ENCODE measurements at places on chromosomes 12 and 14.

- no peak for DNase-seq
Measured at GRCh38 chr12:52615208-52615868, 3.0 kb downstream of the KRT73 start.

DNA sequence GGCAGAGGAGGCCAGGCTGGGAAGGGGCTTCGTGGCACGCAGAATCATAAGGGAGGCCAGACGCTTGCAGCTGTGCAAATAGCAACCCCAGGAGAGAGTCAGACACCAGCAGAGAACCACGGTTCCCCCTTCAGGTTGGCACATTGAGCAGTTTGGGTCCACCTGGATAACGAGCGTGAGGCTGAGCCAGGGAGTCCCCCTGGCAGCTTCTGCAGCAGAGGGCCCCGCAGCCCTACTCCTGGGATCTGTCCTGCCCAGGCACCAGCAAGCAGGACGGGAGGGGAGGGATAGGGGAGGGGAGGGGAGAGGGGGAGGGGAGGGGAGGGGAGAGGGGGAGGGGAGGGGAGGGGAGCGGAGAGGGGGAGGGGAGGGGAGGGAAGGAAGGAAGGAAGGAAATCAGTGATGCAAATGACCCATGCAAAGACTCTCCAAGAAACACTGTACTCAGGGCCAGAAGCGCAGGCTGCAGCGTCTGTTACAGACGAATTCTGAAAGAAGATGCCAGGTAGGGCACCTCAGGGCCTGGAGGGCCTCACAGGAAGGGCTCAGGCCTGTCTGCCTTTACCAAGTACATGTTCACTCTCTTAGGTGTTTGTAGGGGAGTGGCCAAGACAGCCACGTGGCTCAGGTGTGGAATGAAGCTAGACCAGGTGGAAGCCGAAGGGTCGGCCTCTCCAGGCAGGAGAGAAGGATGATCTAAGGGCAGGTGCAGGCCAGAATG, 32.3 kb upstream of the MMP17 start:
- DNase-seq: no peak

GRCh38 chr14:98633380-98633779, 638.6 kb downstream of the BCL11B start:
- DNase-seq: no peak

DNA sequence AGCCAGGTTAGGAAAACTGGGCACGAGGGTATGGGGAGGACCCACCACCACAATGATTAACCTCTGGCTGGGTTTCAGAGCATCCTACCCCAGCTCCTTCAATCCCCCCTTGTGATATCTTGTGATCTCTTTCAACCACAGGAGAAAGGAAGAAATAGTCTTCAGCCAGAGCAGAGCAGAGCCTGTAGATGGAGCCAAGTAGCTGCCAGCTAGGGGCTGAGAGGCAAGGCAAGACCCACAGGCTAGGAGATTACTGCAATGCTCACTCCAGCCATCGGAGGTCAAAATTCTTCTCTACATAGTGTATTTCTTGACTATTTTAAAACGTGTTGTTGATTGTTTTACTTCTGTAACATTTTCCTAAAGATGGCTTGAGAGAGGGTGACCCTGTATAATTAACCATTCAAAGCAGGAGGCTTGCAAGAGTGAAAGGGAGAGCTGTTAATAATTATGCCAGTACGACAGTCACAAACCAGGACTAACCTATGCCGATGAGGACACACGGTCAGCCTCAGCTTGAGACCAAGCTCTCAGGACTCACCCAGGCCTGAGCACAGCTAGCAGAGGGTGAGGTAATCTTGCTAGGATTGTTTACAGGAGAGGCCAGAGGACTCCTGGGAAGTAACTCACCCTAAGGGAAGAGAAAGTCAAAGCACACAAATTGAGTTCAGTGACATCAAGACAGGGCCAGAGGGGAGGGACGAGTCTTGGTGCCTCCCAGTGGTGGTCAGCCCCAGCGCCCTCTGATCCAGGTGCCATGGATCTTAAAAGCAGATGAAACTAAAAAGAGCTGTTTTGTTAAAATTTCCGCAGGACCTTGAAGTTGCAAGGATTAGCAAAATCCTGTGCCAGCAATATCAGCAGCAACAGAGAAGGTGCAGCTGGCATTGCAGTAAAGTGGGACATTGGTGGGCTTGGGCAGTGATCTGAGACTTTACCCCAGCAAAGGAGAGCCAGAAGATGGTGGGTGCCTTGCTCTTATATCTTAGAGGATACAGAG, 29.8 kb upstream of the CDKN3 start:
- no peak for DNase-seq

DNA sequence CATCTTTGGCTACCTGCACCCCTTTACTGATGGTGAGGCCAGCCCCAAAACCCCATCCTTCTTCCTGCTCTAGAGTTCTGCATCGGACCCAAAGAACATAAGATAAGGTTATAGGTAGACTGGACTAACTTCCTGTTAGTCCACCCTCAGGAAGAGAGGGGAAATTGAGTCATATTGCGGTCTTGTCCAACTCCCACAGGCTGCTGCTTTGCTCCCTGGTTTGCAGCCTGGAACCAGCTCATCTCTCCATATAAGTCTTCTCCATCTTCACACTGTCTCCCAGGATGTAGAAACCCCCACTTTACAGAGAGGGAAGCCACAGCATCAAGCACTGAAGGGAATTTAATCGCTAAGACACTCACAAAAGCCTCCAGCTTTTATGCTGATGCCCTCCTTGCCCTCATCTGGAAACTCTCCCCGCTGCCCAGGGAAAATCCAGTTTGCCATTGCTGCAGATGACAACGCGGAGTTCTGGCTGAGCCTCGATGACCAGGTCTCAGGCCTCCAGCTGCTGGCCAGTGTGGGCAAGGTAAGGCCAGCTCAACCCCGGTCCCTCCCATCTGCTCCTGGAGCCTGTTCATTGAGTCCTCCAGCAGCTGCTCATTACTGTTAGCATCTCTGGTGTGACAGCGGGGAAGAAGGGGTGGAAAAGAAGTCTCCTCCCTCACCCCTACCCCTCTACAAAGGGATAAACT, 85.3 kb downstream of the B4GALNT3 start:
- no peak for DNase-seq

DNA sequence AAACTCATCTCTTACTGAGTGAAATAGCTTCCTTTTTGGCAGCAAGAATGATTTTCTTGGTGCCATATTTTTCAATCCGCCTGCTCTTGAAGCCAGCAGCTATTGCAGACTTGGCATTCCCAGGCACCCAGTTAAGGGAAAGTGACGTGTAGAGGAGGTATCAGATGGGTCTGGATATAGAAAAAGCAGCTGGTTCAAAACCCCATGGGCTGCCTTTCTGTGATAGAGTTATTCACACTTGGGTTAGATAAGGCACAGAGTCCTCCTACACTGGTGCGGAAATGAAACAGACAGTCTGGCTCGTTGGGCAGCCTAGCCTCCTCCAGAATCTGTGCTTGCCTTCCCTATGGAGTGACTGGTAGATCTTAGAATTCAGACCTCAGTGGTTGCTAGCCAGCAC, 62.2 kb downstream of the PTPN11 start:
- DNase-seq: no peak

DNA sequence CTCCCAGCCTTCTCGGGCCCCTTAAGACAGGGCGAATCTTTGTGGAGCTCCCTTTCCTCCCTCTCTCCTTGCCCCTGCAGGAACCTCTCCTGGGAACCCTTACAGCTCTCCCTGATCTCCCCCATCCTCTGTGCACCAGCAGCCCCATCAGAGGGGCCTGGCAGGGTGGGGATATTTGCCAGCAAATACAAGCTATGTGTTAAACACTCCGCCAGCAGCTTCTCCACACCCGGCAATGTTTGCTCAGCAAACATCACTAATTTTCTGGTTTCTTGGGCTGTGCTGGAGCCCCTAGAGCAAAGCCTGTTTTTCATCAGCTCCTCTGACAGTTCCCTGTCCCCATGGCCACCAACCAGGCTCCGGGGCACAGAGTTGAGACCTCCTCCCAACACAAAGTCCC, 147.5 kb upstream of the LHX5 start:
- no peak for DNase-seq

GRCh38 chr12:95848575-95849388, 10.0 kb upstream of the SNRPF start:
- no peak for DNase-seq

GRCh38 chr12:82723891-82724290, 37.2 kb downstream of the TMTC2 start:
- DNase-seq: no peak

GRCh38 chr12:65536876-65537681, 258.6 kb downstream of the MSRB3 start:
- DNase-seq: no peak

GRCh38 chr12:83057436-83057835, 370.7 kb downstream of the TMTC2 start:
- DNase-seq: no peak

DNA sequence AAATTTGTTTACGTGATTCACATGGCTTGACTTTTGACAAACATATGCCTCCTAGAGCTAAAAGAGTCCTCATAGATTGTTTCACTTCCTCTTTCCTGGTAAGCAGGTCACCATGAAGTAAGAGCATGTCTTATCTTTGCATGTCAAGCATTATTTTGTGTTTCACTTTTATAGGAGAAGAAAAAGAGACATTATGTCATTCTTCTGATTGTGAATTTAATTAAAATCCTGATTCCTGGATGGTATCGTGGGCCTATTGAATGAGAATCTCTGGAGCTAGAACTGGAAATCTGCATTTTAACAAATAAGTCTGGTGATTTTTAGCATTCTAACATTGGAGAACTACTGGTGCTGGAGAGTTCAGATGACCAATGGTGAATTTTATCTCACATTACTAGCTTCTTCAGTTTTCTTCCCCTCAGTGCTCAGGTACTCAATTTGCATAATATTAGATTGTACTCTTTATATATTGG, 218.6 kb upstream of the ATP2B1 start:
- DNase-seq: no peak

- DNase-seq: no peak
Measured at GRCh38 chr12:1643905-1644533, 15.0 kb downstream of the WNT5B start.

GRCh38 chr14:71261206-71261605, 353.9 kb downstream of the PCNX1 start:
- DNase-seq: no peak

DNA sequence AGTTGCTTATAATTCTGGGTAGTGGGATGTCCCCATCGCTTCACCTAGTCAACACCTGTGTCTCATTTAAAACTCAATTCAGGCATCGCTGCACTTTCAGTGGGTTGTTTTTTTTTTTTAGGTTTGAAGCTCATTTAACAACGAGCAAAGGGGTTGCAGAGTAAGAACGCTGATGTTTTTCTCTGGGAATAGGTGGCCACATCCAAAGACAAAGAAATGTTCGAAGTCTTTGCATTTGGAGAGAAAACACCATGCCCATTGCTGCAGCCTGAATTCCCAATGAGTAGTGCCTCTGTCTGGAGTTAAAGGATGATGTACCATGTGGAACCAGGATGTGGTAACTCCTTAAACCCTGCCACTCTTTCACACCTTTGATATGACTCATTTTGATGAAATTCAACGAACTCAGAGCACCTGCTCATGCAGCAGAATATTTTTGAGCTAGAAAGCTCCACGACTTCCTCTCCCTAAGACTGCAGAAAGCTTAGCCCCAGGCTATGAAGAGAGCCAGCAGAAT, 35.1 kb upstream of the BATF start:
- no peak for DNase-seq

- DNase-seq: no peak
Measured at GRCh38 chr12:1373901-1374735, 220.3 kb downstream of the FBXL14 start.

DNA sequence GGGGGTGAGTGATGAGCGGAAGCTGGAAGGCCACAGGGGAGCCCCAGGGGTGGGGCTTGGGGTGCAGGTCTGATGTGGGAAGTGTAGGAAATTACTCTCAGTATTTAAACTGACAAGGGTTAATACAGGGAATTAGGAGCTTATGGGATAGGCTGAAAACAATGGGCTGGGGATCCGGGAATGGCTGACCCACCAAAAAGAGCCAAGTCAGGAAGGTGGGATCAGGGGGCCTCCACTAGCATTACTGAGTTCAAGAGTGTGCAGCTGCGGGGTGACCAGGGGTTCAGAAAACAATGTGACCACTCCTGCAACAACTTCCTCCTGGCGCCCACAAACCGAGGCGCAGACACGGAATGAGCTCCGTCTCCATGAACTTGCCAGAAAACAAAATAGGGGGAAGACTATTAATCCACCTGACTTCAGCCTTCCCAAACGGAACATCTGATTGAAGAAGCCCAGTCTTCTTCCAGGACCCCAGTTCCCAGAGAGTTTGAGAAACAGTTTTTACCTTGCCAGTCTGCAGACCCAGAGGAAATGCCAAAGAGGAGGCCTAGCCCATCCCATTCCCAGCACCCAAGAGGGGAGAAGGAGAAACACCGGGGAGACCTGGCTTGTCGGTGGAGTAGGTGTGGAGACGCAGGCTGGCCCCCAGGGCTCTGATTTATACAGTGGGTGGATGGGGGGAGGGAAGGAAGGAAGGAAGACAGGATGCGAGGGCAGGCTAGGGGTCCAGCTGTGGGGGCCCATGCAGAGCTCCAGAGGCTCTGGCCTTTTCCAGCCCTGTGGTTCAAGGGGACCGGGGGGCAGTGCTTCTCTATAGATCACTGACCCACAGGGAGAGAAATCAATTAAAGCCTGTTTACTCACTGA, 16.5 kb upstream of the YY1 start:
- DNase-seq: no peak

- DNase-seq: no peak
Measured at GRCh38 chr12:108333898-108334699, 5.0 kb downstream of the CMKLR1 start.

DNA sequence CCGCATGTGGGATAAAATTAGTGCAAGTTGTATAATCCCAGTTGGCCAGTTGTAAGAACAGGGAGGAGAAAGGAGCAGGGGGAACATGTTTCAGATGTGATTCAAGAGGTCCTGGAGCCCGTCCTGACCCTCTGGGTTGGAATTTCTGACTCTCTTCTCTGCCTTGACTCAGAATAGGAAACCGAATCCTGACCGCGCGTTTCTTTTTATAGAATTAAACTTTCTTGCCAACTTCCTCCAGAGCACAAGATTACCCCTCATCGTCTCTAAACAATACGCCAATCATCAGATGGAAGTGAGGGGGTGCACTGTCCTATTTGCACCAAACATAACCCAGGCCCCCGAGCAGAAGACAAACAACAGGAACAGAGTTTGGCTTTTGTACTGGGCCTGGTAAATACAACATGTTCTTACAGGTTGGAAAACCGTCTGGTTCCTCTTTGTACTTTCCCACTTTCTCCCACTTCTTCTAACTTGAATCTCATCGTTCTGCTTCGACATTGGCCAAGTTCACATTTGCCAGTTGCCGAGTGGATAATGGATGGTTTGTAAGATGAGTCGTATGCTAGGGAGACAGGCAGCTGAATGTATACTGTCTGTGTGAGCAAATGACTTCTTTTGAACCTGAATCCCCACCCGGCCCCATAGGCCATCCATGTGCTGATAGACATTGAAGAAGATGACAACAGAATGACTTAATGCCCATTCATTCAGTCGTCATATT, 42.6 kb upstream of the MED13L start:
- no peak for DNase-seq

DNA sequence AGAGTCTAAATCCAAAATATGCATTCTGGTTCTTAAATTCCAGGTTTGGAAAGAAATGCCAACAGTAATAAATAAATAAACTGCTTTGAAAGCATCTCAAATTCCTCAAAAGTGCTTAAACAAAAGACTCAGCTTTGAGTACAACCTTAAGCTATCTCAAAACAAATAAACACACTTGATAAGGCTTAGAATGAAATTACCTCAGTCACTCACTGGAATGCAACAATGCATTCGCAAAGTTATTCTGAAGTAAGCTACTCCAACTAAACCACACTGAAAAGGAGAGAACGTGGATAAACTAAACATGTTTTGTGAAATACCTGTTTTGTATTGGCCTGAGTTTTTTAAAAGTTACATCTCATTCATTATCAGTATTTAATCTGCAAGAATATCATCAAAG, 1.2 kb downstream of the SPTSSA start:
- DNase-seq: no peak

- no peak for DNase-seq
Measured at GRCh38 chr12:114767084-114767760, 83.2 kb upstream of the TBX3 start.

All from activated CD4-positive, CD25-positive, alpha-beta regulatory T cell (primary cell).